ENCODE measurements at places on chromosomes 3 and 15.
A peak's percentile ranks its signal among the peaks of the same experiment; 100 is the strongest.

DNA sequence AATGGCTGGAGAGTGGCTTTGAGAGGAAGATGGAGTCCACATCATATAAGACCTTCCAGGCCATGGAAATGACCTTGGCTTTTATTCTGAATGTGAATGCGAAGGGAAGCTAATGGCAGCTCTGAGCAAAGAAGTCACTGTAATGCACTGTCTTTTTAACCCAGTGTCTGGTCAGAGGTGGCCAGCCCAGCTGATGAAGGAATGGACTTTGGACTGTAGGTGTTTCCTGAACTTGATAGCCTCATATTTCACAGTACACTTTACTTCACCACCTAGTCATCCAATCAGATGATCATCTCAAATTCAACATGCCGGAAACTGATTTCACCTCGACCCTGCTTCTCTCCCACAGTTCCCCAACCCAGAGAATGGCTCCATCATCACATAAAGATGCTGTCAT is 33.4 kb downstream of the DCLK3 start:
- no peak for DNase-seq

- no peak for DNase-seq
These were observed 194.6 kb downstream of the ADAMTSL3 start for GRCh38 chr15:83848315-83849050.

- no peak for DNase-seq
These were observed 15.3 kb downstream of the FBN1 start for GRCh38 chr15:48630245-48630644.

DNA sequence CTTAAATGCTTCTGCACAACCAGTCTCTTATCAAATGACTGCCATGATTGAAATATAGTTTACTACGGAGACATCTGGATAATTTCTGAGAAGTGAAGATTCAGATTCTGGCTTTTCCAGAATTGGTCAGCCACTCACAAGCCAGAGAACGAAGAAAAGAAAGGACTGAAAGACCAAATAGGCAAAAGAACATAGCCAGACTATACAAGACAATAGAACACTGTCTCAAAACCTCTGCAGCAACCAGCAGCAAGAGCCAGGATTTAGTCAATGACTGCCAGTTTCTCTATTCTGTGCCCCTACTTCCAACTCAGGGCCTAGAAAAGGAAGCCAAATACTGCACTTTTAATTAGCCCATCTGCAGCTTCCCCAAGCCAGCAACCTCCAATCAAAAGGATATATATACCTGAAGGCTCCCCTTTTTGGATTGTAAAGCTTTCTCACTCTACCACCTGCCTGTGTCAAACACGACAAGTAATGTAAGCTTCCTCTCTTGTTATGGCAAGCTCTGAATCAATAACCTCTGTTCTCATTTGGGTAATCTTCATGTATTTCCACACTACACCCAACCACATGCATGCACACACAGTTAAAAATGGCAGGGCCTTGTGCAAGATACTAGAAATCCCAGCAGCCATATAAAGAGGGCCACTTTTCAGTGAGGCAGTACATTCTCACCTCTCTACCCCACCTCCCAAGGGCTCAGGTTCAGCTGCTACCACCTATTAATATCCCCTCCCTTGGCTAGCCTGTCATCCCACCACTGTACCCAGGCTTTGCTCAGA is 97.1 kb downstream of the ERC2 start:
- no peak for DNase-seq

DNA sequence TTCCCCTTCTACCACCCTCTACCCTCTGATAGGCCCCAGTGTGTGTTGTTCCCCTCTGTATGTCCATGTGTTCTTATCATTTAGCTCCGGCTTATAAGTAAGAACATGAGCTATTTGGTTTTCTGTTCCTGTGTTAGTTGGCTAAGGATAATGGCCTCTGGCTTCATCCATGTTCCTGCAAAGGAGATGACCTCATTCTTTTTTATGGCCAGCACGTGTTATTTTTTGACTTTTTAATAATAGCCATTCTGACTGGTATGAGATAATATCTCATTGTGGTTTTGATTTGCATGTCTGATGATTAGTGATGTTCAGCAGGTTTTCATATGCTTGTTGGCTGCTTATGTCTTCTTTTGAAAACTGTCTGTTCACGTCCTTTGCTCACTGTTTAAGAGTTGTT is 63.1 kb upstream of the NPHP3 start:
- DNase-seq = no peak

DNA sequence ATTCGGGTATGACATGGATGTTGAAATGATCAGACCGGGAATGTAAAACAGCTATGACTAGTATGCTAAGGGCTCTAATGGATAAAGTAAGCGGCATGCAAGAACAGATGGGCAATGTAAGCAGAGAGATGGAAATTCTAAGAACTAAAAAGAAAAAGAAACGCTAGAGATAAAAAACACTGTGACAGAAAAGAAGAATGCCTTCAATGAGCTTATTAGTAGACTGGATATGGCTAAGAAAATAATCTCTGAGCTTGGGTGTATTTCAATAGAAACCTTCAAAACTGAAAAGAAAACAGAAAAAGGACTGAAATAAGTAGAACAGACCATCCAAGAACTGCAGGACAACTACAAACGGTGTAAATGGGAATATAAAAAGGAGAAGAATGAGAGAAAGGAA is 101.2 kb downstream of the HES1 start:
- no peak for DNase-seq

GRCh38 chr3:46212101-46212500 is 4.0 kb upstream of the CCR1 start:
- DNase-seq = no peak

- DNase-seq = peak; percentile 29
These were observed 32.7 kb downstream of the IQSEC1 start for GRCh38 chr3:13040361-13041074.

Measured in stimulated activated CD4-positive, alpha-beta T cell treated with anti-CD3 and anti-CD28 coated beads, Interleukin-4, amount 100 ng/mL, for 48 hours (primary cell).